ENCODE measurements at places on chromosomes 2 and 18.

DNA sequence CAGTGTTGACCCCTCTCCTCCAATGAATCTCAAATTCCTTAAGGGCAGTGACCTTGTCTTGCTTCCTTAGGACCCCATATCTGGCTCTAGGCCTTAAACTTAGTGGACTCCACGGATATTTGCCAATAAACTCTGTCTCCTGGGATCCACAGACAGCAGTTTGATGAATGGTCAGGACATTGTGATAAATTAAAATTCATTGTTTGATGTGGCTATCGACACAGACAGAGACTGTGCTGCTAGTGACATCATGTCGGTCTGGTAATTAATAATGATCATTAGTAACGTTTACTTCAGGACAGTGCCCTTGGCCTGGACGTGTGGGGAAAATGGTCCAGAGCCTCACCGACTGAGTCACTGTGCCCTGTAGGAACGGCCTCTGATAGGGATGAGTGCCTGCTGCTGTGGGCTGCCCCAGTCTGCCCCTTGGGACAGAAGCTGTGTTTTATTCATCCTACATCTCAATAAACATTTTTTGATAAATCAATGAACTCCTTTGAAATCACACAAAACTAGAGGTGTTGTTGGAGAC lies 5.2 kb upstream of the SLC35F6 start:
- DNase-seq = no peak

DNA sequence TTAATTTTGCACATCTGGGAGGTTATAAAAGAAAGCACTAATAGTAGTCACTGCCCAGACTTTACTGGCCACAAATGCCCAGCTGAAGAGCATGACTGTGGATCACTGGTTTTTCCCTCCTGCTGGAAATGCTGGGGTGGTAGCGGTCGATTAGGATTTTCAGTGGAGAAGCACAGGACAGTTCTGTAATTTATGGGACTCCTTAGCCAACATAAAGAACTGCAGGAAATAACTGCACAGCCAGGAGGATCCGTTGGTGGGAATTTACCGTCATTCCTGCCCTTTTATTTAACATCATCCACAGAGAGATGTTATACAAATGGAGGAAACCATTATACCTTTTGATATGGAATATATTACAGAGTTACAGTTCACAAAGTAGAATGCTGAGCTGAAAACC lies 61.5 kb downstream of the TNFRSF11A start:
- DNase-seq = no peak

DNA sequence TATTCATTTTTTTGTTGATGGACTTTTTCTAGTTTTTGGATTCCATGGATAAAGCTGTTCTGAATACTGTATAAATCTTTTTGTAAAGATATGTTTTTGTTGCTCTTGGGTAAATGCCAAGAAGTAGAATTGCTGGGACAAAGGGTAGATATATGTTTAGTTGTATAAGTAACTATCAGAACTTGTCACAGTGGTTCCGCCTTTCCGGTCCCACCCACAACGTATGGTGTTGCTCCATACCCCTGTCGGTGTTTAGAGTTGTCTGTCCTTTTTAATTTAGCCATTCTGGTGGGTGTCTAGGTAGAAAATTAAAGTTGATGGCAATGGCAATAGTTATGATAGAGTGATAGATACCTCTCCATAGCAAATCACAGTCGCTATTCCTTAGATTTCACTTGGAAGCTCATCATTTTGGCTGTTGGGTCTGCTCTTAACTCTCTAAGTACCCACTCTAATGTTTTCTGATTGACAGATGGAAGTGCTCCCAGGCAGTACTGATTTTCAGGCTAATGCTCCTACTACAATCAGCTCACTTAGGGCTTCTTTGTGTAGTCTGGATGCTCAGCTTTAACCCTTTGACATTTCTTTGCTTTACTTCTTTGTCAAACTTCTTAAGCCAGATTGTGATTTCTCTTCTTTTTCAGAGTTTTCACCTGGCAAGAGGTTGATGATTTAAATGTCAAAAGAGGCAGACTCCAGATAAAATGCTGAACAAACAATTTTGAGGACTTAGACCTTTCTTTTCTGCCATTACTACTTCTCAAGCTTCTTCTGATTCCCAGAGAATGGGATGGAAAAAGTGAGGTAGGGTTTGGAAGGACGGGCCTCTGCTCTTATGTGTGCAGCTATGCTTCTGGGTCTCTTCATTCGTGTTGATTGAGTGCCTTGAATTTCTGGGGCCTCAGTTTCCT lies 156.4 kb downstream of the AQP4 start:
- no peak for DNase-seq

- DNase-seq = peak; percentile 77
Measured at GRCh38 chr2:160221391-160222276, 21.6 kb upstream of the ITGB6 start.

GRCh38 chr2:5549771-5550170 lies 142.4 kb upstream of the SOX11 start:
- DNase-seq = no peak

GRCh38 chr2:16927398-16927797 lies 261.8 kb upstream of the CYRIA start:
- DNase-seq = no peak

- no peak for DNase-seq
Measured at GRCh38 chr18:57915248-57915647, 112.1 kb upstream of the ATP8B1 start.

- no peak for DNase-seq
Measured at GRCh38 chr2:150809103-150809502, 321.6 kb upstream of the RND3 start.

GRCh38 chr2:26846334-26847306 lies 1.3 kb upstream of the DPYSL5 start:
- peak; percentile 89 for DNase-seq

DNA sequence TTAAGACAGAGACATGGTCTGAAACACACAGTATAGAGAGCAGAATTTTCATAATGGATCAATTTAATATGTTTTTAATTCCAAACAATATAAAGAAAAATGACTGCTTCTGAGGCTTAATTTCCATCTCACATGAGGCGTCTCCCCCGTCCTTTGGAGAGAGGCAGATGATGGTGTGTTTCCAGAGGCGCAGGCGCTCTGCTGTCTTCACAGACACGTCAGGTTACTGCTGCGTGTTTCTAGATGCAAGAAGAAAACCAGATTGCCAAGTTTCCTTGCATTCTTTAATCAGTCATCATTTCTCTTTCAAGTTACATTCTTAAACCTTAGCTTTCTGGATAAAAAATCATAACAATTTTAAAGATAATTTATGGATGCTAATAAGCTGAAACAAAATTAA lies 160.2 kb downstream of the ATP9B start:
- no peak for DNase-seq

DNA sequence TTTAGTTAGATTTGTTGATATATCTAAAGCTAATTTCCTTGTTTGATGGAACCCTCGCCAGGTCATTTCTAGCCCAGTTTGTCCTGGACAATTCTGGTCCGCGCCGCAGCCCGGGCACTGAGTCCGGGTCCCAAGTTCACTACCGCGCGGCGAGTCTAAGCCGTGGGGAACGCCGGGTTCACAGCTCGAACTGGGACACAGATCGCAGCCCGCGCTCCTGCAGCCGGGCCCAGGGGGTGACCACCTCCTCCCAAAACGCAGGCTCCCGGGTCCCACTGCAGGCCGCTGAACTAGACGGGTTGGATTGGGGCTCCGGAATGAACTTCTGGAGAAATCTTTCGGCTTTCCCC lies 681 bp downstream of the ACADL start:
- no peak for DNase-seq

- DNase-seq = no peak
Measured at GRCh38 chr2:238082151-238082550, 18.0 kb upstream of the ESPNL start.

DNA sequence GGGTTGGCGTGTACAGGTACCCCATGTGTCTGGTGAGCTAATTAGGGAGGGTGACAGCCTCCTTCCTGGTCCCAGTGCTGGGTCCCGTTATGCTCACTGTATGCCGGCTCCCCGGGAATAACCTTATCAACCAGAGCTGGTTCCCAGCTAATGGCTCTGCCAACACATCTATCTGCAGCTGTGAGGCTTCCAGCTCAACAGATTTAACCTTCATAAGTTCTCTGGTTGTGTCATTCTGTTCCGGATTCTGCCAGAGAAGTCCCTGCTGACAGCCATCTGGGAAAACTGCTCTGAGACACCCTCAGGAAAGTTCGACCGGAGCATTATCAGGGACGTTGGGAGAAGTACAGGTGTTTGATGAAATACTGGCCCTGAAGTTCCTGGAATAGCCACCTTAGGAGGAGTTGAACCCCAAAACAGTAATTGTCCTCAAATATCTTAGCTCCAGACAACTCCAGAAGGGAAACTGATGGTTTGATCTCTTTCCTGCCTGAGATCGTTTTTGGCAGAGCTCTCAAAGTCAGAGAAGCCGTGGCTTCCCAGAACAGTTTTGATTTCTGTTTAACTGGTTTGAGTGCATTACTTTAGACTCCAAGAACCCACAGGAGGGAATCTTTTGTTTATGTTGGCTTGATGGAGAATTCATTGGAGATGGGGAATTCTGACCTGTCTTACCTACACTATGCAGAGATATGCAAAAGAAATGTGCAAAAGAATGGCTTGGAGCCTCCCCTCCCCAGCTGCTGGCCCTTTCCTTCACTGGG lies 39.4 kb upstream of the TXNDC2 start:
- DNase-seq = no peak

DNA sequence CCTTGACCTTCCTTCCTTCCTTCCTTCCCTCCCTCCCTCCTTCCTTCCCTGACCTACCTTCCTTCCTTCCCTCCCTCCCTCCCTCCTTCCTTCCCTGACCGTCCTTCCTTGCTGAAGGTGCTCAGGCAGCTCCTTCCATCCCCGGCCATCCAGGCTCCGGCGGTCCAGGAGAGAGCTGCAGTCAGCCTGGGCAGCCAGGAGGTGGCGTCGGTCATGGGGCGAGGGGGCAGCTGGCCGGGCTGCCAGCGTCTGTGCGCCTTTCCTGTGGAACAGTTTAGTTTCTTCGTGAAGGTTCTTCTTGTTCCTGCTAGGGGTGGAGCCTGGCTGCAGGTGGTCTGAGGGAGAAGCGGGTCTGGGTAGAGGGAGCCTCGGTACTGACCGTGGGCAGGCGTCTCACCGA lies 15.7 kb downstream of the GPR35 start:
- peak; percentile 76 for DNase-seq

DNA sequence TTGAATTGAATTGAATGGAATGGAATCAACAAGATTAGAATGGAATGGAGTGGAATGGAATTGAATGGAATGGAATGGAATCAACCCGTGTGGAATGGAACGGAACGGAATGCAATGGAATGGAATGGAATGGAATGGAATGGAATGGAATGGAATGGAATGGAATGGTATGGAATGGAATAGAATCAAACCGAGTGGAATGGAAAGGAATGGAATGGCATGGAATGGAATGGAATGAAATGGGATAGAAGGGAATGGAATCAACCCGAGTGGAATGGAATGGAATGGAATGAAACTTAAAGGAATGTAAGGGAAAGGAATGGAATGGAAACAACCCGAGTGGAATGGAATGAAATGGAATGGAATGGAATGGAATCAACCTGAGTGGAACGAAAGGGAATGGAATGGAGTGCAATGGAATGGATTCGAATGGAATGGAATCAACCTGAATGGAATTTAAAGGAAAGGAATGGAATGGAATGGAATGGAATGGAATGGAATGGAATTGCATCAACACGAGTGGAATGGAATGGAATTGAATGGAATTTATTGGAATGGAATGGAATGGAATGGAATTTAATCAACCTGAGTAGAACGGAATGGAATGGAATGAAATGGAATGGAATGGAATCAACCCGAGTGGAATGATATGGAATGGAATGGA lies 1146.6 kb downstream of the RPIA start:
- DNase-seq = no peak

Measured in urothelium cell line (cell line).